ENCODE measurements at places on chromosomes 11 and 22.
A peak's percentile ranks its signal among the peaks of the same experiment; 100 is the strongest.

DNA sequence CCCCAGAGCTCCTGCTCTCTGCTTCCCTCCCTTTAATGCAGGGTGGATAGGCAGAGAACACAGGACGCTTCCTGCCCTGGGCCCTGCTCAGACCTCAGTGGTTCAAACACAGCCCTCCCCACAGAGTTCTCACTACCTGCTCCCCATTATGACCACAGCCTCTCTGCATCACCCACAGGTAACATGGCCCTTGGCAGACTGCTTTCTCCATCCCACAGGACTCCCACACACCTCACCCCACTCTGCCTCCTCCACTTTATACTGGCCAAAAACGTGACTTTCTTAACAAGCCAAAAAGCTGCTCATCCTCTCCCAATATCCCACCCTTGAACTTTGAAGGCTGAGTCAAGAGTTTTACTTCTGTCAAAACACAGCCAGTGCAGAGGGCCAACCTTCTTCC is 33.8 kb downstream of the BUD13 start:
- no peak for DNase-seq

- no peak for DNase-seq
These were observed 67.5 kb downstream of the NFAM1 start for GRCh38 chr22:42364604-42365110.

- no peak for DNase-seq
These were observed 72.4 kb upstream of the CARD18 start for GRCh38 chr11:105211806-105212554.

GRCh38 chr11:75275581-75275980 is 35.0 kb downstream of the TPBGL start:
- no peak for DNase-seq

- DNase-seq = no peak
These were observed 3.7 kb upstream of the PLAAT4 start for GRCh38 chr11:63532799-63533475.

DNA sequence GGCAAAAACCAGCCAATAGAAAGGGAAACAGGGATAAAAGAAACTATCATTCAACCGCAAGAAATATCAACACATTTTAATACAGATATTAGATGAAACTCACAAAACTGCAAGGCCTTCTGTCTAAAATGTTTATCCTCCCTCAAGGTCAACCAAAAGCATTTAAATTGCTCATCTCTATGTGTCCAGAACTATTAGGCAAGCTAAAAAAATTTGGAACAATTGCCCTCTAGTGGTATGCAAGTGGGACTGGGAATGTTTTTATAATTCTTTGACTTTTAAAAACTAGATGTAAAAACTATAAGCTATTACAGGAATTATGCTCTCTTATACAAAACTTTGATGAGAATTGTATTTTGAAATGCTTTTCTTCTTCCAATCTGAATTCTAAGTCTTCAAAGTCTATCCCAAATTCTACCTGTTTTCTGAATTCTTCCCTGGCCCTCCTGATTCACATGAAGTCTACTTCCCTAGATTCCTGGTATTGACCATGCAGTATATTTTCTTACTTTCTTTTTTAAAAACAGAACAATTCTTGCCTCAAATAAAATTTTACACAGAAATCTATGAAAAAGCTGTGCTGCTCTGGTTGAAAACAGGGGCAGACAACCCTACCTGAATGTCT is 4.9 kb downstream of the CWC15 start:
- peak; percentile 13 for DNase-seq

DNA sequence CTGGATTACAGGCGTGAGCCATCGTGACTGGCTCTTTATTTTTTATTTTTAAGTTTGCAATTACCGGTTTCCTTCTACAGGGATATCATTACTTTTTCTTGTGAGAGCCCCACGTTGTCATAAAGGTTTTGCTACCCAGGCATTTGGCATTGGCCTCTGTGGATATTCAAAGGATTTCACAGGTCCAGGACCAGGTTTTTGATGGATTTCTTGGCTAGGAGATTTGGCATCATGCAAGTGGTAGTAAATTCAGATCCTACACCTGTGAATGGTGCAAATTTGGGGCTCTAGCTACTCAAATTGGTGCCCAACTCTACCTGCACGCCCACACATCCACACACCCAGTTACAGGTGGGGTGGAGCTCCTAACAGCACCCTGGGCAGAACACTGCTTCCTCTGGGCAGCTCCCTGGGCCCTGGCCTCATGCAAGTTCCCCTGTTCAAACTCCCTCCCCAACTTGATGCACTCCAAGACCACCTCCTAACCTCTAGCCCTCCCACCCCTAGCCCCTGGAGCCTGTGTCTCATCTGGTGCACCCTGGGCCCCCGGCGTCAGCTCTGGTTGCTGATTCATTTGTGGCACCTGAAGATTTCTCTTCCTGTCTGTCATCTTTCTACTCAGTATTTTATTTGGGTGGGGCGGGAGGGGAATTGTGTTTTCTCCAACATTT is 9.3 kb upstream of the MRGPRD start:
- DNase-seq = no peak

DNA sequence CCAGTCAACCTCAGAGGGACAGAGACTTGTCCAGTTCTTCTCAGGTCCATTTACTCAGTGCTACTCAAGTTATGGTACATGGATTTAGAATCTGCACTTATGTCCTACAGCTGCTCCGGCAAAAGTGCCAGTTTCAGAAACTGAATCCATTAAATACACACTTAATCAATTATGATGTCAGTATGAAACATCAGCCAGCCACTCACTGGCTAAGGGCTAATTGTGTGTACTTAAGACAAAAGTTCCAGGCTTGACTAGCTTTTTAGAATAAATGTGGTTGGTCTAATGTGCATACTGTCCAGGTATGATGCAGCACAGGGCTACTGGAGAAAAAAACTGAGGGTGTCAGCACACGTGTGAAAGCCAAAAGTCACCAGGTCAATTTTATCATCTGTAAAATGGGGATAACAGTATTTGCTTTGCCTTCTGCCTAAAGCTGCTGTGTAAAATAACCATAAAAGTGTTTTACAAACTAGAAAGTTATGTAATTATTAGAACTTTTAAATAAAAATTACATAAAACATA is 55.4 kb upstream of the CYP2D6 start:
- DNase-seq = no peak

DNA sequence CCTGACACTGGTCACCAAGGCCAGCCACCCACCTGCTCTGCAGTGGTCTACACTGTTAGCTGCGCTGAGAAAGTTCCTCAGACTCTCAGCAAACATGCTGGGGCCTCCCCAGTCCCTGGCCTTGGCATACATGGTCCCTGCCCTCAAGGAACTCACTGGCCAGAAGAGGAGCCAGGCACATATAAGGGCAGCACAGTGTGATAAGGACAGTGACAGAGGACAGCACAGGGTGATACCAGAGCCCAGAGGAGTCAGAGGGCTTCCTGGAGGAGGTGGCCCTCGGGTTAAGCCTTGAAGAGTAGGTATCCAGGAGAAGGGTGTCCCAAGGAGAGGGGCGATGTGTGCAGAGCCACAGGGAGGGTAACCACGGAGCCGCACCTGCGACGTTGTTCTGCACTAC is 624 bp downstream of the ART1 start:
- no peak for DNase-seq

DNA sequence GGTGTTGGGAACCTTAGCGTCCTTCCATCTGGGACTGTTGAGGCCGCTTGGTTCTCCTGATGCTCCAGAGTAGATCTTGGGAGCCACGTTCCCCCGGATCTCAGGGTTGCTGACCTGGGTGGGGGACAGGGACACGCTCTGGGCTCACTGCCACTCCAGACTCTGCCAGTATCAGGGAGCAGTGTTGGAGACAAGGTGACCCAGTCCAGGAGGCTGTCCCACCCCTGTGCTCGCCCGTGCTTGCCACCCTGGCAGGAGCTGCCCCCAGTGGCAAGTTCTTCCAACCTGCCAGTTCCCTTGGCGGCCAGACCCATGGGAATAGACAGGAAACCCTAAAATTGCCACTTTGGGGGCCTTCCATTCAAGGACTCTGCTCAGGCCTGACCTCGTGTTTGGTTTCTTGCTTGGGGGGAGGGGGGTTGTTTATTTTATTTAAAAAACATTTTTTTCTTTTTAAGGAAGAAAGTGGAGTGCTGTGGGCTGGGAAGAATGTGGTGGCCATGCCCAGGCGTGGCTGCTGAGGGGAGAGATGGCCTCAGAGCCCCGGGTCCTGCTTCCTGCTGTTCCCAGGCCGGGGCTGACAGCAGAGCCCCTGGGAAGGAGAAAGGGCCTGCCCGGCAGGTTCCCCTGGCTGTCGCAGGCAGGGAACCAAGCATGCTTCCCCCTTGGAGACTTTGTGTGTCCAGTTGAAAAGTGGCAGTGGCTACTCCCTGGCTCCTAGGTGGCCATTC is 7.2 kb downstream of the GRK2 start:
- DNase-seq = no peak

- peak; percentile 66 for DNase-seq
These were observed 3.3 kb downstream of the A4GALT start for GRCh38 chr22:42717197-42717928.

DNA sequence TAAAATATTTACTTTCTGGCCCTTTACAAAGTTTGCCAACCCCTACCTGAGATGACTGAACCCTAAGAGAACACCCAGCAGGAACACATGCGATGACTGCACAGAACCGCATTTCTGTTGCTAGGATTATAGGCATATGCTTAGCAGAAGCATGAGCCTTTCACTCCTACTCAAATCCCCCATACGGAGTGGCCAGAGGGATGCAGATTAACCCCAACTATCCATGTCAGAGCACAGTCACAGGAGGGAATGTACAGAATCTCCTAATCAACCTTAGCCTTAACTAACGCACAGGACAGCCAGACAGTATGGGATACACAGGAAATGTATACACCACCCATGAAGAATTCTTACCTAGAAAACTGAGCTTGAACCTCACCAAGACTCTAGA is 6.2 kb downstream of the HPS4 start:
- DNase-seq = no peak

DNA sequence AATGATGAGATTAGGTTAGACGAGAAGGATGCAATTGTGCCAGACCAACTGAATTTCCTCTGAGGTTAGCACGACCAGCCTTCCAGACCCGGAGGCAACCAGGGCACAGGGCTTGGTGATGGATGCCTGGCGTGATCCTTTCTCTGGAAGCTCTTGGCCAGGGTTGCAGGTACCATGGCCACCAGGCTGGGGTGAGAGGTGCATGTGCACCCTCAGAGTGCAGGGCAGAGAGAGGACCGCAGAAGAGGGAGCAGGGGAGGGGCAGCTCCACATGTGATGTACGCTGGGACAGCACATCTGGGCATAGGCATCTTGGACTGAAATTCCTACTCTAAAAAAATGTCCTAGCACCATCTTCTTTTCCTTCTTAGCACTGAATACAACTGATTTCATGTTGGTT is 10.9 kb downstream of the KCNJ1 start:
- no peak for DNase-seq

DNA sequence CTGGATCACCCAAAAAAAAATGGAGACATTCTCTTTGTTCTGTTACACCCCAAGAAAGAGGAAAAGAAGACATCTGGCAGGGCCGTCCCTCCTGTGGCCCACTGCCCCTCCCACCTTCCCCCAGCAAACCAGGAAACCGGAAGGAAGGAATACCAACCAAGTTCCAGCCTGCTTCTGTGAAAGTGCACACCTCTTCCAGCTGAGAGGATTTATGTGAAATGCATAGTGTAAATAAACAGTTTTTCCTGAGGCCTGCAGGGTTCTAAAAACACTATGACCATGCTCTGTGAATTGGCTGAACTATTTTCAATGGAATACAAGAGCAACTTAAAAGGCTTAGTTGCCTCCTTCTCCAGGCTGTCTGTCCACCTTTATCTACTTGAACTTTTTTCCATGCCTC is 50.0 kb upstream of the CHST1 start:
- no peak for DNase-seq

GRCh38 chr11:80815752-80816453 is 1375.1 kb upstream of the TENM4 start:
- no peak for DNase-seq

DNA sequence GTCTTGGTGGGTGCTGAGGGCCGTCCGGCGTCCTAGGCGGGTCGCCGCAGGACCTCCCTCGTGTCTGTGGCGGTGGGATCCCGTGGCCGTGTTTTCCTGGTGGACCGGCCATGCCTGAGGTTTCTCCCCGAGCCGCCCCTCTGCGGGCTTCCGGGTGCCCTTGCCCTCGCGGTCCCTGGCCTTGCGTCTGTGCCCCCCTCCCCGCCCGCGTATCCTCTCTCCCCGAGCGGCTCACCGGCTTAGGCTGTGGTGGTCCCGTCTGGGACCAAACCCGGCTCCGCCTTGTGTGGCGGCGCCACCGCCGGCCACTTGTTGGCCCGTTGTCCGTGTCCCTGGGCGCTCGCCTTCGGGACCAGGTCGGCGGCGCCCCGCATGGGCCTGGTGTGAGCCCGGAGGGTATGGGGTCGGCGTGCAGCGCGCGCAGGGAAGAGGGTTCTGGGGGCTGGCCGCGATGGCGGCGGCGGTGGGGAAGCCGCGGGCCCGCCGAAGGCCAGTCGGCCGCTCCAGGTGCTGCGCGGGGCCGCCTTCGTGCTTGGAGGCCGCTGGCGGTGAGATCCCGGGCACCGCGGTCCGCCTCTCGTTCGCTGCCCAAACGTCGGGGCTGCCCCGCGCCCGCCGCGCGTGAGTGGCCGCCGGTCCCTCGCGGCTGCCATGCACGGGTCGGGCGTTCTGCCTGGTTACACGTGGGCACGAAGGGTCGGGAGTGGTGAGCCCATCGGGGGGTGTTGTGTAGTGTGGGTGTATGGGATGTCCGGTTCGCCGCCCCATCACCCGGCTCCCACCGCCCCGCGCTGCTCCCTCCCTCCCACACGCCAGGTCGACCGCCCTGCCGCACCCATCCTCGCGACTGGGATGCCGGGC is 3899.1 kb upstream of the OR11H1 start:
- no peak for DNase-seq

GRCh38 chr11:109706945-109707344 is 285.0 kb downstream of the C11orf87 start:
- no peak for DNase-seq

DNA sequence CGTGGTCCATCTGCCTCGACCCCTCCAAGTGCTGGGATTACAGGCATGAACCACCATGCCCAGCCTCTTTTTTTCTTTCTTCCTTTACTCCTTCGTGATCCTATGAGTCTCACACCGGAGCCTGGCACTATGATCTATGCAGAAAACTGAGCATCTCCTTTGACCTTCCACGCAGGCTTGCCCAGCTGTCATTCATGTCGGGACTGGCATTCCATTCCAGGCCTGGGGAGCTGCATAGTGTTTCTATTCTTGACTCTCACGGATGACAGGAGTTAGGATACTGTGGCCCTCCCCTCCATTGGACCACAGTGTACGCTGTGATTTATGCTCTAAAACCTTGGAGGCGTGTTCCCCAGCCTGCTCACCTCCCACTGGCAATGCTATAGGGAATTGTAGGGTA is 611.8 kb downstream of the BRD1 start:
- no peak for DNase-seq

All from A549 (cell line).